AG09309 (cell line): ENCODE measurements at places on chromosomes 3 and 15.

DNA sequence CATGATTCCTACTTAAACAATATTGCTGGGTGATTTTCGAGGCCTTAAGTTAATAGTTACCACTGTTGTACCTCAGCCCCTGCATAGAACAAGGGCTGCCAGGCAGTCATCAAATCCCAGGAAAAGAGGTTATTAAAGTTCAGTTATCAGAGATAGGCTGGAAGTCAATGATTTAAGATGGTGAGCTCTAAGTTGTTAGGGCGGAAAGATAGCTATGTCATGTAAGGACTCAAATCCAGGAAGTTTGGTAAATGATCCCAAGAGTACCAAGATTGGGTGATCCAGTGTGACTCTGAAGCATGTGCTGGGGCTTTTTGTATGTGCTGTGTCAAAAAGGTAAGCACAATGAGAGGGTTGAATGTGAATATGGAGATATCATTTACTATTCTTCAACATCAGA, 287.9 kb downstream of the NLGN1 start:
- no peak for DNase-seq

GRCh38 chr3:50120364-50121071, 31.8 kb downstream of the RBM5 start:
- no peak for DNase-seq

GRCh38 chr3:40232626-40233025, 76.9 kb upstream of the EIF1B start:
- DNase-seq, result no peak

DNA sequence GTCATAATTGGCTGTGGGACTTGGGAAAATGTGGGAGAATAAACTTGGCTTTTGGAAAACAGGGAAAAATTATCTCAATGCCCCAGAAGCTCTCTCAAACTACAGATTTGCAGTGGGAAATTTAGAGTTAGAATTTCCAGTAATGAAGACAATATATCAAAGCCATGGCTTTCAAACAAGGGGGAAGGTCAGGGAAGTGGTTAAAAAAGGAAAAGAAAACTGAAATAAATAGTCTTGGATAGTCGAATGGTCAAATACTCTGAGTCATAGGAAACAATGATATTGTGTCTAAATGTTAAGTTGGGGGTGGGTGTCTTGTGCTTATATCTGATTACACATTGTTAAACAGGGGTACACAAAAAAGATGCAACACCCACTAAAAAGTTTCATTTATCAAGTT, 272.4 kb upstream of the COL8A1 start:
- DNase-seq, result no peak

- DNase-seq, result peak; percentile 33
Measured at GRCh38 chr3:4350789-4351163, 47.6 kb downstream of the SETMAR start.
